ENCODE measurements at places on chromosomes 2 and 18.
A peak's percentile ranks its signal among the peaks of the same experiment; 100 is the strongest.

GRCh38 chr2:201697899-201698298, 545 bp downstream of the MPP4 start:
- no peak for DNase-seq

DNA sequence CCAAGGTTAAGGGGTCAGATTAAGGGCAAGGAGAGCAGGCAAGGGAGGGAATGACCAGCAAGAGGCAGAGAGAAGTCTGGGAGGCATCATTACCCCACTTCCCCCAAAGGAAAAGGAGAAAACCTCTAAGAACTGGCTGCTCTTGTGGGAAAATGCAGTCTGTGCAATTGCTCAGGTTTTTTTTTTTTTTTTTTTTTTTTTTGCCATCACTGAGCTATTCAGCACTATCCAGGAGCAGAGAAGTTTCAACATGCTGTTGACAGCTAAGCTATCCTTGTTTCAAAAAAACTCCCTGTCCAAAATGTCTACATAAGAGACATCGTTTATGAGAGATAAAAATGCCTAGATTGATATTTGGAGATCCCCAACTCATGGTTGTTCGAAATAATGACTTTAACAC, 345.4 kb downstream of the TDRD15 start:
- DNase-seq = no peak

- no peak for DNase-seq
These were observed 154.0 kb downstream of the TMEM17 start for GRCh38 chr2:62352031-62352430.

DNA sequence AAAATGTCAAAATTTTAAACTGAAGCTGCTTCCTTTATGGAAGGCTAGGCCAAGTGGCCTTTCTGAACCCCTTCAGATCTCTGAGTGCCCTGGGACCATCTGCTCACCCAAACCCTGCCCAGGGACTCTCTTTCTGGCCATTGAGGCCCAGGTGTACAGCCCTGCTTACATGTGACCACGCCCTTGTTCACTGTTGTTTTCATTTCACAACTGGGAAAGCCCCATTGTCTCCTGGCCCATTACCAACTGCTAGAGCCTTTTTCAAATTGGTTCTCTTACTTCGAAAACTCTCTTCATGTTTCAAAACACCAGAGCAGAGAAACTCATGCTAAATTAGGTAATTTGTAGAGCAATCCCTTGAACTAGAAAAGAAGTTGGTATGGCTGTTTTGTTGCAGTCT, 219.5 kb upstream of the TANK start:
- no peak for DNase-seq

DNA sequence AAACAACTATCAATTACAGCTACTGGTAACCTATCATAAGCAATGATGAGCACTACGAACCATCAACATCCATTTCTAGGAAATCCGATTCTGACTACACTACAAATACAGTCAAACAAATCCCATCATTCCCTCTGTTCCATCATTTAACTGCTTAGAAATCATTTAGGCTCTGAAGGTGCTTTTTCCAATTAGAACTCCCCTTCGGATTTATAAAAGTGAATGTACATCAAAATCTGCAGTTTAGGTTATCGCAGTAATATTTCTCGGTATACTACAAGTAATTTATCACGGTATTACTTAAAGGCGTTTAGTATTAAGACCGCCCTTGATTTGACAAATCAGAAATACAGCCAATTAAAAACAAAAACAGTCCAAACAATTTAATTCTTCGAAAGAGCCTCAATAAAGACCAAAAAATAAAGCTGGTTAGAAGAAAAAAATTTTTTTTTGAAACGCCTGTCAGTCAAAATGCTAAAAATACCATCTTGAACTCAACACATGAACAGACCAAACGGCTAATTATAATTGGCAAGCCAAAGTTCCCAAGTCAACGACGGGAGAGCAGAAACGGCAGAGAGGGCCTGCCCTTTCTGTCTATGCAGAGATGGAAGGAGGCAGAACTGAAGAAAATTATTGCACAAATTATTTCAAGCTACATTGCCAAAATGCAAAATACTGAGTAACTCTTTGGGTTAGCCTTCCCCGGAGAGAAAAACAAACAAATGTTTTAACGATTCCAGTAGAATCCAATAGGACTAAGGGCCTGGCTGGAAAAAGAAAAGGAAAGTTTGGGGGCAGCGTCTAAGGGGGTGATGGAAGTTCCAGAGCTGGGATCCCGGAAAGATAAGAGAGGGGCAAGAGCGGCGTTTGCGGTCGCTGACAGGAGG, 1.2 kb downstream of the VPS54 start:
- no peak for DNase-seq

GRCh38 chr2:113133704-113134598, 6.6 kb downstream of the IL1RN start:
- DNase-seq = no peak

- DNase-seq = no peak
These were observed 38.2 kb downstream of the SNRPD1 start for GRCh38 chr18:21650311-21650710.

DNA sequence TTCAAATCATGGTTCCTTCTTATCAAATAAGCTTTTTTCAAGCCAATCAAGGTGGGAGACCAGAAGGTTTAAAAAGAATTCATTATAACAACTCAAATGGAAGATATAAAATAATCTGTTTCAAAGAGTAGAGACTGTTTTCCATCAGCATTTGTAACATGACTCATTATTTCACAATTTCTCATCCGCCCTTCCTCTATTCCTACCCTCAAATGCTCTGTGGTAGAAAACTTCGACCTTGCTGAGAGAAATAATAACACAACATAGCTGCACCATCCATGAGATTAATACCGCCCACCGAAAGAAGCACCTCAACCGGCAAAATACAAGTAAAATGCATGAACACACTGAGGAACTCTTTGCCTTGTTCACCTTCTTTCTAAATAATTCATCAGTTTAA, 2039.2 kb upstream of the CELF4 start:
- no peak for DNase-seq

DNA sequence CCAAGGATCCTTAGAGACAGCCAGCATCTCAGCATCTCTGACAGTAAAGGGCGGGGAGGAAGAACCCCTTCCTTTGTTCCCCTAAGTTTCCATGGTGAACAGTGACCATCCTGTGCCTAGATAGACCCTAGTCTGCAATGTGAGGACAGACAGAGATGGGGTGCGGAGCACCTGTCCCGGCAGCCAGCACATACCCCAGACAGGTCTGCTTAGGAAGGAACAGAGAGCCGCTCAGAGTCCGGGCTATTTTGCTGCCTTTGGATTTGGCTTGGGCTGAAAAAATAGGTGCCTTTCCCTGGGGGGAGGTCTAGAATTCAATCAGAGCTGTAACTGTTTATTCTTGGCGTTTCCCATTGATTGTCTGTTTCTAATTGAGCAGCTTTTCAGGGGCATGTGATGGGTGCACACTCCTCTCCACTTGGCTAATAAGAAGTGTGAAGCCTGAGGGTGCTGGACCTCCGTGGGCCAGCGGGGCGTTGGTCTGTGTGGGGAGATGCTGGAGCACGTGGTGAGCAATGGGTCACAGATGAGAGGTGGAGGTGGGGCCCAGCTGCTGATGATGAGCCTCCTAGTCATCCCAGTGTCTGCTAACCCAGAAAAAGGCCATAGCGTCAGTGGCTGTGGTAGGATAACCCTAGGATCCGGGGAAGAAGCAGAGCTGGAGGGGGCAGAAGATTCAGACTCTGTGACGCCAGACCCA, 236.8 kb downstream of the SEPTIN10 start:
- DNase-seq = peak; percentile 1

- DNase-seq = no peak
These were observed 321.2 kb downstream of the DCDC2C start for GRCh38 chr2:4024605-4025004.
